ENCODE measurements at places on chromosomes 12 and 14. TPM values are rescaled to one million over a fixed set of nuclear protein-coding genes. Genes with fewer than 3 reads are reported as not detected.

GRCh38 chr14:53011053-53011462 is 60.2 kb upstream of the FERMT2 start:
- no peak for DNase-seq

Gene CLEC4A
- total RNA-seq: 0.33 TPM

Gene NOXRED1
- 0.33 TPM for total RNA-seq

DNA sequence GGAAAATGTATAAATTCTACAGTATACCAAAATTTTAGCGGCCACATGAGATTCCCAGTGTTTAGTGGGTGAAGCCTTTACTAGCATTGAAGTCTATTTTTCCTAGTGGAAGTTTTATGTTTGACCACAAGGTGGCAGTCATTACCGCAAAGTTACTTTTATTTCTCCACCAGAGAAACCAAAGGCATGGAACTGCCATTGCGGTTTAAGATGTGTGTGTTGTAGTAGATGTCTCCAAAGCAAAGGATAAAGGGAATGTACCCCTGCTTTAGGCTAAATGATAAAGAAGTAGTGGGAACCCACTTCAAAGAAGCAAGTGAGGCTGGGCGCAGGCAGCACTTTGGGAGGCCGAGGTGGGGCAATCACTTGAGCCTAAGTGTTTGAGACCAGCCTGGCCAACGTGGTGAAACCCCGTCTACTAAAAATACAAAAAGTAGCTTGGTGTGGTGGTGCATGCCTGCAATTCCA is 140.5 kb downstream of the PRKCH start:
- no peak for DNase-seq

DNA sequence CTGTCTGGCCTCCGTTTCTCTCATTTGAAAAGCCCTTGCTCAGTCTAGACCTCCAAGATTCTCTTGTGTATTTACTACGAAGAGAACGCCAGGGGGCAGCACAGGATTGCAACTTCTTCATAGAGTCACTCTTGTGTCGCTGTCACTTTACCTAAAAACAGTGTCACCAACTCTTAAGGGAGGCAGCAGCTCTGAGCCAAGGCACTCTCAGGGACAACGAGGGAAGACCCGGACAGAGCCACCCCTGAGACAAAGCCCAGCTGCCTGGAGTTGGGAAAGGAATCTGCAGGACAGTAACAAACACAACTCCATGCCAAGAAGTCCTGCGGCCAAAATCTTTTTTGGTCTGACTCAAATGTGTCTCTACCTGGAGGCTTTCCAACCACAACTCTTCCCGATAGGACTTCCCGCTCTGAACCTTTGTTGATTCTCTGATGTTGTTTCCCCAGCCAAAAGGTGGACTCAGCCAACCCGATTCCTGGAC is 9.6 kb upstream of the RPAP3 start:
- DNase-seq: peak; percentile 80

- no peak for DNase-seq
Observed at GRCh38 chr14:56862836-56863235, 52.6 kb upstream of the OTX2 start.

DNA sequence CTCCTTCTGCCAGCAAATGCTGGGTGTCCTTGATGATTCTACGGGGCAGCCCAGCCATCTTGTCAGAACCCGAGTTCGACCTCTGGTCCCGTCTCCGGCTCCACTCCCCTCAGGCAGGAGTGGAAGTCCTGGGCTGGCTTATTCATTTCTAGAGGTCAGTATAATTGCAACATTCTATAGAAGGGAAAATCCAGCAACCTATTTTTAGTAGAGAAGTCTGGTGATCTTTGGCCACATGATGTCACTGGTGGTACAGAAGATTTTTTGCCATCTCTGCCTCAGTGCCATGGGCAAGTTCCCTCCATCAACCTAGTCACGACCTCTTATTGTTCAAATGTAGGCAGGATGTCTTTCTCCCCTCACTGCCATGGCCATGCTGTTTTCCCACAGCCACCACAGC is 22.4 kb downstream of the OR10G2 start:
- no peak for DNase-seq

DNA sequence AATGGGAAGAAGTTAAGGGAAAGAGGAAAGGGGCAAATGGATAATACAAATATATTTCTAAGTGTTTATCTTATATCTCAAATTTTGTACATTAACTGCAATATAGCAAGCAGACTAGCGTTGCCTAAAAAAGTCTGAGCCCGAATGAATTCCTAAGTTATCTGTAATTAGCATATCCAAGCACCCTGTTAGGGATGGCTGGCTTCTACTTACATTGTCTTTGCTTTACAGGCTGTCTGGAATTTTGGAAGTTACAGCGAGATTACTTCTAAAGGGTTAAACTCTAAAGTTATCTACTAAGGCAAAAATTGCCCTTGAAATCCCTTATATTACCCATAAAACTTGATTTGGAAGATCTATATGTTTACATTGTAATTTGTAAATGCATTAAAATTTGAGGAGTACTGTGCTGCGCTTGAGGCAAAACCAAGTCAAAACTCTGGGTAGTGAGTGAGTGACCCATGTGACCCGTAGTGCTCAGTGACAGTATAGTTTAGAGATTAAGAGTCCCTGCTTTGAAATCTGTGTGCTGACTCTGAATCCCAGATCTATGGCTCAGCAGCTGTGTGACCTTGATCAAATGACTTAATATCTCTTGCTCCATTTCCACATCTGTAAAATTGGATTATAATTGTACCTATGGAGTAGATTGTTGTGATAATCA is 17.3 kb upstream of the LIN7A start:
- DNase-seq: no peak

GRCh38 chr12:93676408-93677194 is 574 bp upstream of the CRADD start:
- DNase-seq: no peak

DNA sequence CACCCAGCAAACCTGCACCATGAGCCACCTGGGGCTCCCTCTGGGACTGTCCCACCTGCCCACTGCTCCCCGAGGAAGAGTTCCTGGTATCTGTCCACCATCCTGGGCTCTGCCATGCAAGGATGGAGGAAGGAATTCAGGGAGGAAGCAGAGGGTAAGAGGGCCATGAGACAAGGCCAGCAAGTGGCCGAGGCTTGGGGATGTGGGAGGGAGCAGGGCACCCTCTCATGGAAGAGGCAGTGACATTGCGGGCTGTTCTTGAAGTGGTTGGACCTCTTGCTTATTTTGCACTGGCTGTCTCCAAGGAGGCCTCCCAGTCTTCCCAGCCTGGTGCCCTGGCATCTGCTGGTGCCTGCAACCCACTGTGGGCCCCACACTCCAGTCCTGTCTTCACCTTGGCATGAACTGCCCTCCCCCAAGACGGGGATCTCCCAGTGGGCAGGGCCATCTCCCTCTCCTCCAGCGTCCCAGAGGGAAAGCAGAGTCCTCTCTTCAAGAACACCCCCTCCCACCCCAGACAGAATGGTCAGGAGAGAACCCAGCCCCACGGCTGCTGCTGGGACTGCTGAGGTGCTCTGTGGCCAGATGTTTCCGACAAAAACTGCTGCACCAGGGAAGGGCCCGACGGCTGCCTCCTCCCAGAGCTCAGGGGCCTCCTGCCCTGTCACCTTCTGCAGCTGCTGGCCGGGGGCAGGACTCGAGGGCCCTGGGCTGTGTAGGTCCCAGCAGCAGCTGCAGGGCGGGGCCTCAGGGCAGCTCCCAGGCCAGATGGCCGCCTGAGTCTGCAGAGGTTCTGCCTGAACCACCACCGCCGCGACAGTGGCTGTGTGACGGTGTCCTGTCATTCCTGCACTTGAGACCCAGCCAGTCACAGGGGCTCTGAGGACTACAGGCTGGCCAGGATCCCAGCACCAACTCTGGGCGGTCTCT is 1.8 kb upstream of the AKT1 start:
- no peak for DNase-seq

DNA sequence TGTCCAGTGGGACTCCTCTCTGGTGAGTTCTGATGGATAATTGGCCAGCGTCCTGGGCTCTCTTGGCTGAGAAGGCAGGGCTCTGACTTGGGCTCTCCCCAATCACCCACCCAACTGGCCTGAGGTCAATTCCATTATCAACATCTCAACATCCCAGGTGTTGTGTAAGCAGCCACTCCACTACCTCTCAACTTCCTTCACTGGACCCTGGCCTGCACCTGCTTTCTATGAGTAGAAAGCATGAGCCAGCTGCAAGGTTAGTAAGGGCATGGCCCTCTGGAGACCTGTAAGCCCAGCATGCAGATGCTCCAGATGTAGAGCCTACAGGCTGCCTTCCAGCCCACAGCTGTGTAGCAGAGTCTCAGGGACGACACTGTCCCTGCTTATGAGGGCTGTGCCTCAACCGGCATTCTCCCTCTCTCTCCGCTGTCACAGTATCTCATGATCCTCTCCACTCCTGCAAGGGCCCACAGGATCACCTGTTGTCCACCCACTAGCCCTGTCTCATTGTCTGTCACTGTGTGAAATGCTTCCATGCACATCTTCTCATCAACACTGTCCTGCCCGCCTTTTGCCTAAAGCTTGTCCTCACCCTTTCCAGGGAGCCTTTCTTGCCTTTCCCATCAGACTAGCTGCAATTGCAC is 5.4 kb upstream of the KRT81 start:
- DNase-seq: no peak

- DNase-seq: no peak
Observed at GRCh38 chr14:69068744-69069421, 84.0 kb downstream of the DCAF5 start.

DNA sequence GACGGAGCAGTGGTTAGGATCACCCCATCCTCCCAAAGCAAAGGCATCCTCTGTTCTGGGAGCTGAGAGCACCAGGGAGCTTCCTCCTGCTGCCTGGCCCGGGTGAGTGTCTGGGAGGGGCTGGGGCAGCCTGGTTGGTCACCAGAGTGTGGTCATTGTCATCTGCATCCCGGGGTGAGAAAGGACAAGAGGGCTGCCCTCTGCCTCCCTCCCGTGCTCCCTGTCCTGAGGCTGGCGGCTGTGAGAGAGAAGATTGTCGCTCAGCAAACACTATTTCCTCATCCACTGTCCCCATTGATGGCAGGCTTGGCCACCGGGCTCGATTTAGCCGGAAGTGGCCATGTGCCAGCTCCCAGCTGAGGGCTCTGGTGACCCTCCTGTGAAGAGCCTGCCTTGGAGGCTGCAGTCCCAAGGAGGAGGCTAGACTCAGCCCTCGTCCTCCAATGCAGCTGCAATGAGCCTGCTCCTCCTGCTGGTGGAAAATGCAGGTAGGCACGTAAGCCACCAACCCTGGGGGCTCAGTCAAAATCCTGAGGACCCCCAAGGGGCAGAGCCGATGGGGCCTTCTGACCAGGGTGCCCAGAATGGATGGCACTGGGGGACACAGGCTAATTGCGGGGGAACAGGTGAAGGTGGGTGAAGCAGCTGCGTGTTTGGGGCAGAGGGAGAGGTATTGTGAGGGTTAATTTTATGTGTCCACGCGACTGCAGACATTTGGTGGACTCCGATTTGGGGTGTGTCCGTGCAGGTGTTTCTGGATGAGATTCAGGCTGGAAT is 155.7 kb downstream of the KIF26A start:
- peak; percentile 45 for DNase-seq

Gene MAP3K9
- 3.1 TPM for total RNA-seq

DNA sequence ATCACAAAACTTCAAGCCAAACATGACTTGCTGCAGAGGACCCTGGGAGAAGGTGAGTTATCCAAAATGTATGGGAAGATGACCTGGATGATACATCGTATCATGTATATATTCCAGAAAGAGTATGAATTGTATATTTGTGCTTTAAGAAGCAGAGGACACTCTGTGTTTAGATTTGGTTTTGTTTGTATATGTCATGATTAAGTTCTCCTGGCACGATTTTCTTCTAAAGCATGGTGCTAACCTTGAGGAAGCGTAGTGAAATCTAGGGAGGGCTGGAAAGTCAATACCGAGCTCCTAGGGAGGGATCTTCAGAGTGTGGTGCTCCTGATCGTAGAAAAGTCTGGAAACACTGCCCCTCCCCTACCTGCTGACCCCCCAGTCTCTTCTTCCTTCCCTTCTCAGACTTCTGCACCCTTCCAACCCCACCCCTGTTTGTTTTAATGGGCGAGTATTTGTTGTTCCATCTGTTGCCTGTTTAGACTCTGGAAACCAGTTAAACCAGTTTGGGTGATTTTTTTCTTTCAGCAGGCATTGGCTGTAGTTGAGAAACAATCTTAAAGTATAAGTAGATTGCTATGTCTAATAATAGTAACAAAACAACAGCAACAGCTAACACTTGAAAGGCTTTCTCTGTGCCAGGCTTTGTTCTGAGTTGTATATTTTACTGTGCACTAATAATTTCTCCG is 141.6 kb downstream of the KICS2 start:
- DNase-seq: no peak

GRCh38 chr14:29654901-29655550 is 272.6 kb downstream of the PRKD1 start:
- DNase-seq: no peak

DNA sequence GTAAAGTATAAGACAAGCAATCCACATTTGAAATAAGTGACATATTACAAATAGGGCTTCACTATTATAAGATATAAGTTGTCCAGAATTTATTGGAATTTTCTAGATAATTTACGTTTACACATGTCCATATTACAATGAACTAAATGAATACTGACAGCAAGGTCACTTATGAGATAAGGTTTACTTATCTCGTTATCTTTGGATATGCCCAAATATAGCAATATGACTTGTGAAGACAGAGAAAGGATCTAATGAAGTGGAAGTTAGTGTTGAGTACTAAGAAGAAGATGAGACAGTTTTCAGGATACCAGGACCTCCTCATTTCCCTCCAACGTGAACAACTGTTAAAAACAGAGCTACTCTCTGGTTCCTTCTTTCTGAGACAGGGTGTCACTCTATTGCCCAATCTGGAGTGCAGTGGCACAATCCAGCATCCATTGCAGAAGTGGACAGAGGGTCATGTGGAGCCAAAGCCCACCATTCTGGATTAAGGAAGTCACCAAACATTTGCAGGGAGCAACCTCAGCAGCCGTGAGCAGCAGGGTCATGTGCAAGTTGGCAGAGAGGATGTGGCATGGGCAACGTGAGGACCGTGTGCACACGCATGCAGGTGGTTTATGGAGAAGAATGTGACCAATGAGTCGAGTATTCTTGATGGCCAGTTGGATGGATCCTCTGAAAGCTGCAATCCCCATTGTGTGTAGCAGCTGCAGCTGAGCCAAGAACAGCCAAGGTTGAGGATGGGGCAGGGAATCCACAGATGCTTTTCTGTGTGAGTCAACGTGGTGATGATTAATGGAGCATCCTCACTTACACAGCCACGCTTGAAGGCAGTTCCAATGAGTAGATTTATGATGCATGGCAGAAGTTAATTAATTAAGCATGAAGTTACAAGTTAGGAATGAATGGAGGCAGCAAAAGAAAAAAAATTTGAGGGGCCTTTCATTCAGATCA is 111.0 kb downstream of the BICD1 start:
- no peak for DNase-seq

Gene FBRSL1
- 44.9 TPM for total RNA-seq

Gene SCN8A
- total RNA-seq: 5.3 TPM

Gene COX8C
- not detected for total RNA-seq

GRCh38 chr14:67653651-67654280 is 20.7 kb downstream of the VTI1B start:
- no peak for DNase-seq

GRCh38 chr12:33427071-33427470 is 12.5 kb downstream of the SYT10 start:
- no peak for DNase-seq

GRCh38 chr12:57734591-57734990 is 4.0 kb downstream of the AGAP2 start:
- DNase-seq: no peak
